Erythroblast (primary cell): ENCODE measurements at places on chromosomes 11 and 22.

DNA sequence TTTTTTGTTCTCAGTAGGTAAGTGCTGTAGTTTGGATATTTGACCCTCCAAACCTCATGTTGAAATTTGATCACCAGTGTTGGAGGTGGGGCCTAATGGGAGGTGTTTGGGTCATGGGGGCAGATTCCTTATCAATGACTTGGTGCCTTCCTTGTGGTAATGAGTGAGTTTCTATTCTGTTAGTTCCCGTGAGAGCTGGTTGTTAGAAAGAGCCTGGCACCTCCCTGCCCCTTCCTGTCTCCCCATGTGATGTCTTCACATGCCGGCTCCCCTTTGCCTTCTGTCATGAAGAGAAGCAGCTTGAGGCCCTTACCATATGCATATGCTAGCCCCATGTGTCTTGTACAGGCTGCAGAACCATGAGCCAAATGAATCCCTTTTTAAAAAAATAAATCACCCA, 138.3 kb downstream of the TMEM135 start:
- DNase-seq: no peak

- no peak for DNase-seq
These were observed 13.2 kb upstream of the TRIM34 start for GRCh38 chr11:5611627-5612026.

DNA sequence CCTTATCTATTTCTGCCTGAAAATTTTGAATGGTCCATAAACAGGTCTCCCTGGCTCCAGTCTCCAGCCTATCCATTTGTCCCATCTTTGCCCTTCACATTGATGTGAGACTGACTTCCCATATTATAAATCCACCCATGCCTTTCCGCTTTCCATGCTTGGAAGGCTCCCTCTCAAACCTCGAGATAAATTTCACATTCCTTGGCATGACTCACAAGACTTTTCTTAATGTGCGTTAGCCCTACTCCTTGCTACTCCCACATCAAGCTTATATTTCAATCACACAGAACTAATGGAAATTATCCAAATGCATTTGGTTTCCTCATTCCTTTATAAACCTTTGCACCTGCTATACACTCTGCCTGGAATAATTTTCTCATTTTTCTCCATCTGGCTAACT, 163.7 kb upstream of the NTM start:
- no peak for DNase-seq

GRCh38 chr22:37267661-37268413, 14.5 kb upstream of the CYTH4 start:
- no peak for DNase-seq
